Psoas muscle (tissue), 8 donors: ENCODE measurements at places on chromosomes 5 and 9.

- DNase-seq, result peak; percentile 72
These were observed 296.5 kb downstream of the ARHGAP26 start for GRCh38 chr5:143066556-143067281.

GRCh38 chr9:136085815-136086212, 9.3 kb downstream of the NACC2 start:
- DNase-seq, result peak; percentile 65

DNA sequence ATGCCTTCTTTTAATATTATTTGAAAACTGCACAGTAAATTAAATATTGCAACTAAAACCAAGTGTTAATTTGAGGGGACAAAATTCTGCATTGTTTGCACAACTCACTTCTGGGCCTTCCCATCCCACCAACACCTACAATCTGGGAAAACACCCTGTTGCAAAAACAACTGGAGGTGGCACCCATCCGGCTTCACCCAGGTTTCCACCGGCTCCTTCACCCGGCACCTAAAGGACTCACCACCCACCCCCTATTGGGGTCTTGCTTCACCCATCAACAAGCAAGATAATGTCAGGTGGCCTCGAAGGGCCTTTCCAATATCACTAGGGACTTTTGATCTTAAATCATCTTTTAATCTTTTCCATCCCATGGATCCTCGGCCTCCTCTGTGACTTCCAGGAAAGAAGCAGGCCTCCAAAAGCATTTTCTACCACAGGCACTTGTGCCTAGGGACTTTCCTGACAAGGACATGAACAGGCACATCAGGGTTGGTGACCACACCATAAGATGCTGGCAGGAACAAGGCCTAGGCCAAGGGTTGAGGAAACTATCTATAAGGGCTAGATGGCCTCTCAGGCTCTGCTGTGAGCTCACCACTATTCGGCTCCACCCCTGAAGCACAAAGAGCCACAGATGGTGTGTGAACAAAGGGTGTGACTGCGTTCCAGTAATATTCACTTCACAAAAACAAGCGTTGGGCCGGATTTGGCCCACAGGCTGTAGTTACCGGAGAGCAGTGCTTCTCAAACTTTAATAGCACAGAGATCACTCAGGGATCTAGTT, 205.1 kb downstream of the AUH start:
- no peak for DNase-seq

DNA sequence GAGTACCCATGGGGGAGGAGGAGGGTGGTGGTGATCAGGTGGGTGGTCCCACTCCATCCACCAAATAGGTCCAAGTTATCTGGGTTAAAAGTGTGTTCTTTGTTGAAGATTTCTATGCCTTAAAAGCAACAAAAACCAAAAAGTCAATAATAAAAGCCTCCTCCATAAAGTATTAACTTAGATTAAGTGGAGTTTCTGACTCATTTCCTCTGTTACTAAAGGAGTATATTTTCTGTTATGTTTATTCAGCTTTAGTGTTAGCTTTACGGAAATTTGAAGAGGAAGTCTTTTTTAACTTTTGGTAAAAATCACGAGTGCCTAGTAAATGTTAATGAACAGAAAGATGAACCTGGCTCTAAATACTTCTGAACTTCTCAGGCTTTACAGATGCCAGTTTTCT, 17.8 kb downstream of the FBXO38 start:
- no peak for DNase-seq

GRCh38 chr9:136287960-136288753, 15.7 kb downstream of the CCDC187 start:
- DNase-seq, result no peak

GRCh38 chr5:89268460-89268859, 385.5 kb upstream of the MEF2C start:
- no peak for DNase-seq

DNA sequence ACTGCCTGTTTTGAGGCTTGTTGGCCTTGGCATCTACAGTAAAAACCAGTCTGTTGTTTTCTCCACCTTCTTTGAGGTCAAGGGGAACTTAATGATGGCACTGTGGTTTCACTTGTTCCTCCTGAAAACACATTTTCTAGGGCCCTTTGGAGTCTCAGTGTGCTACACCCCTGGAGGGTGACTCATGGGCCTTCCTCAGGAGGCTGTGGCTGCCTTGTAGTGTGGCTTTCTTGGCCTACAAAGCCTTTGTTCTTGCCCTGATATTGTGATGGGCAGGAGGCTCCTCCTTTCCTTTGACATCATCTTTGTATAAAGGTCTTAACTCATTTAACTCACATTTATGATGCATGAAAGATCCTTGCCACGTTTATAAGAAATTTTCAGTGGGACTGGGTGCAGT, 56.3 kb upstream of the GPBP1 start:
- no peak for DNase-seq

DNA sequence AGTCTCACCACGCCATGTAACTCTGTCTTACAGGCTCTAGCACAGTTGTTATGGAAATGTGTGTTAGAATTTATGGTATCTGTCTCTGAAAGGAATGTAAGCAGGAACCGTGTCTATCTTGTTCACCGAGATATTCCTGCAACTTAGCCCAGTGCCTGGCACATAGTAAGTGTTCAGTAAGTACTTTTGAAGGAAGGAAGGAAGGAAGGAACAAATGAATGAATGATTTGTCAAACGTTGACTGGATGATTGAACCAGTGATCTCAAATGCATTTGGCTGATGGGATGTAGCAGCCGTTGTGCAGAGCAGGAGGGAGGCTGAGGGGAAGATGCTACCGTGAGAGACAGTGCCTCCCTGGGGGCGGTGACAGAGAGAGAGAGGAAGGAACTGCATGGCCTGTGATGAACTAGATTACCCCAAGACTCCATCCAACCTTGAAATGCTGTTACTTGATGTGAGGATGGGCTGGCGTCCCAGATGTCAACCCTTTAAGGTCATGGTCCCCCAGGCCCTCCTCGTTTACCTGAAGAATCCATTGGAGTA, 47.5 kb upstream of the PPARGC1B start:
- DNase-seq, result no peak

- DNase-seq, result no peak
These were observed 171.7 kb downstream of the ATPSCKMT start for GRCh38 chr5:10077791-10078545.

DNA sequence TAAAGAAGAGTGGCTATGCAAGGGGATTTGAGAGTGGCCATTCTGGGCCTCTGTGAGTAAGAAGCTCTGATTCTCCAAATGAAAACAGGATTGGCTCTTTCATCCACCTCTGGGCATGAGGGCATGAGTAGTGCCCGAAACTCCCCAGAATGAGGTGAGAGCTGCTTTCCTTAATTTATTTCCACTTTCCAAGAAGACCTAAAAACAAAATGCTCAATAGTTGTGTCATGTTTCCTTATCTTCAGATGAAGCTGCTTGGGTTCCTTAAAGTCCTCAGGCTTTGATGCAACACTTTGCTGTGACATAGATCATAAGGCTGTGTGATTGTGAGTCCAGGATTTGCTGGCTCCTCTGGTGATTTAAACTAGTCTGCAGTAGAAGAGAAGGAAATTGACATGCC, 3.1 kb upstream of the ZCCHC10 start:
- DNase-seq, result no peak

GRCh38 chr5:142873831-142874230, 103.7 kb downstream of the ARHGAP26 start:
- no peak for DNase-seq

GRCh38 chr5:137119321-137119720, 379.8 kb downstream of the SPOCK1 start:
- DNase-seq, result no peak

DNA sequence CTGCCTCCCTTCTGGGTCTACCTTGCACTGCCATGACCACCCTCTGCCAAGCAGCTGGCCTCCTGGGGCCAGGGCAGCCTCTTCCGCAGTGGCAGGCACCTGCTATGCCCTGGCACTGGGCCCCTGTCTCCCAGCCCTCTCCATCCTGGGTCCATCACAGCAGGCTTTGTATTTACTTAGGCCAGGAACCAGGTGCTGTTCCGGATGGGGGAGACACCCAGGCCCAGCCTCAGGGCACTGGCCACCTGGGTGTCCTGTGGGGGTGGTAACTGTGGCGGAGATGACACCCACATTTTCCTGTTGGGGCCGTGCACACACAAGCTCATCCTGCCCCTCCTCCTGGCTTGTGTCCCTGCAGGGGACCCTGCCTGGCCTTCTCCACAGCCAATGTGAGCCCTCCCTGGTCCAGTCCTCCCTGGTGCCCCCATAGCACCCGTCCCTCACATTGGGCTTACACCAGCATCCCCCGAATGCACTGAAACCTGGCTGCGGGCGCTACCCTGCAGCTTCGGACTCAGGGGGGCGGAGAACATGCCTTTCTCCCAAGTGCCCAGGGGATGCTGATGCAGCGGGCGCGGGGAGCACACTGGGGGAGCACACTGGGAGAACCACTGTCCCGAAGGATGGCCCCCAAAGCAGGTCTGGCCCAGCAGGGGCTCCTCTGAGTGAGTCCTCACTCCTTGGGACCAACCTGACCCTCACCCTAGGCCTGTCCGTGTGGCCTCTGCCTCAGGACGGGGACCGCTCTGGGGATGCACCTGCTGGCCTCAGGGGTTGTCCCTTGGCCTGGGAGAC, 17.9 kb downstream of the FAM163B start:
- DNase-seq, result no peak

DNA sequence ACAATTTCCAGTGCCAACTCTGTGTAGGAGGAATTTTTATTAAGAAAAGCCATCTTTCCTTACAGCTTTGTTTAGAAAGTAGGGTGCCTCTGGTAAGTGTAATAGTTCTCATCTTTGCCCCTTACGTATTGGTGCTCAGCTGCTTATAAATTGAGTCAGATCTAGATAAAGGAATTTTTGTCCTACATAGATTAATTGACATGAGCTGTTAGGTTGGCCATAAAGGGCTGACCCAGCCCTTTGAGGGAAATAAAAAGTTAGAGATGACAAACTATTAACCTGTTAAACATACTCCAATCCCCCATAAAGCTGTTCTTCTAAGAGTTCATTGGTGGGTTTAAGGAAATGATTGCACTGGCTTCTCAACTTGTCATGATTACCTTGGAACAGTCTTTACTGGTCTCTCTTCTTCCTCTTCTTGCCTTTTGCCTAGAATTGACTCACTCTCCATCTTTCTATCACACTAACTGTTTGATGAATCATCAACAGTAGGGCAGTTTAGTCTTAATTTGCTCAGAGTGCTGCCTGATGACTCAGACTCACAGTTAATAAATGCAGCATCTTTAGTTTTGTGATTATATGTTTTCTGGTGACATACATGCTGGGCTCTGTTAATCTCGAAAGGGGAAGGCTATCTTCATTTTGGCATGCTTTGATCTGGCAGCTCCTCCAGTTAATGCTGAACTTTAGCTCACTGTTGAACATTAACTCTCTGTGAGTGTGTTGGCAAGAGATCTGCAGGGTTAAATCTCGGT, 51.7 kb downstream of the ARHGAP26 start:
- no peak for DNase-seq

DNA sequence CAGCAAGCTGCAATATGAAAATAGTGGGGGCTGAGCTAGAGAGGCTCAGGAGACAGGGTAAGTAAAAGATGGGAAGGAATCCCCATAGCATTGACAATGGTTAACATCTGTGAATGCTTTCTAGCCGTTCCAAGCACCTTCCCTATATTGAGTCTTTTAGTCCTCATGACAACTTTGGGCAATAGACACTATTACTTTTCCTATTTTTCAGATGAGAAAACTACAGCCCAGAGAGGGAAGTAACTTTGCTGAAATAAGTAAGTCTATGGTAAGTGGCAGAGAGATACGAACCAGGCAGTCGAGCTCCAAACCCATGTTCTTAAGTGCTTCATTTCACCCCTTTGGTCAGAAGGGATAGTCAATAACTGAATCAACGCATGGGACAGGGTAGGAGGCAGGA, 94.5 kb downstream of the COL23A1 start:
- no peak for DNase-seq

DNA sequence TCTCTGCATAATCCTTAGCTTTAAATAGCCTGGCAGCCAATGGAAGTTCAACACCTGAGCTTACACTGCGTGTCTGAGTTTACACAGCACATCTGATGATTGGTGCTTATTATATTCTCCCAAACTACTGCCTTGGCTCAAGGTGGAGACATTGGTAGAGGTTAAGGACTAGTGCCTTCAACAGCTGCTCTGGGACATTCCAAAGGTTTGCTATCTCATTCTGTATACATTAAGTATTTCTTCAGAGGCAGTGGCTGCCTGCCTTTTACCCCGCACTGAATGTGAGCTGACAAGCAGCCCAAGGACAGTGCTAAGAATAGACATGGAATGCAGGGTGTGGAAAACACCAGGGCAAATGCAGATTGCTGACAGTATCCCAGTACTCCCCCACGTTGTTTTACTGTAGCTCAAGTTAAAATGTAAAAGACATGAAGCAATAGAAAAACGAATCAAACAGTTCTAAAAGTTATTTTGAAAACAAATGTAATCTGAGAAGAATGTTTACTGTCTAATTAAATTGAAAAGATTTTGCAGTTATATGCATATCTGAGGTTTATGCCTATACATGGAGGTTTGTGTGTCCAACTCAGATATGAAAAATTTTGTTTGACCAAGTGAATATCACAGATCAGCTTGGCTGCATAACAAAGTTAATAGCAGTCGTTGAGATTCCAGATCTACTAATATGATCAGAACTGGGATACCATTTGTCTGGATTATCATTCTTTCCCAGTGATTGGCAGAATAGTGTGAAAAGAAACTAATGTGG, 1.8 kb downstream of the HSPB3 start:
- no peak for DNase-seq

DNA sequence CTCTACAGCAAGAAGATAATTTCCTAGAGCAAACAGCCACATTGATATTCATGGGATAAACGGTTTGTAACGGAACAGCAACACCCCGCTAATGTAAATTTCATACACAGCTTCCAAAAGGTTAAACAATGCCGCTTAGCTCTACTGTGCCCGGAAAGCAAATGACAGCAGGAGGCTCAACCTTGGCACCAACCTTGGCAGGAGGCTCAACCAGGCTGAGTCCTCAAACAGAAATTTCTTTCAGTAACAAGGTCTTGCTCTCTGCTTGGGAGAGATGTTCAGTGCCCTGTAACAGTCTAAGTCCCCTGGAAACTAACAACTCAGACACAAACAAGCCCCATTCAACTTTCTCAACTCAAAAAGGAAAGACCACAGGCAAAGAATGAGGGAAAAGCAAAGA, 11.1 kb upstream of the PPP1R2B start:
- DNase-seq, result no peak

DNA sequence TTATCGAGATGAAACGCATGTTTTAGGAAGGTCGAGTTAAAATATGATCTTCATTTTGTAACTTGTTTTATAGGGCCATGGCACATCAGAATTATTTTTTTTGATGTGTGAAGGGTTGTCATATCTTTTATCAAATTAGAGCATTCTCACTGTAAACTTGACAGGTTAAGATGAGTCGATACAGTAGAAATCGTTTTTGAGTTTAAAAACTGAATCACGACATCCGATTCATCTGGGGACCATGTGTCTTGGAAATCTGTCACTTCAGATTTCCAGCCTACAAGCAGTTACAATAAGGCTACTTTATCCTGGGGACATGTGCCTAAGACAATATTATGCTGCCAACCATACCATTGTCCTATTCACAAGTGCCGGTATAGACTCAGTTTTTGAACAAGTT, 136.2 kb downstream of the ALDH1A1 start:
- DNase-seq, result no peak

GRCh38 chr5:87390075-87390474, 22.7 kb downstream of the CCNH start:
- DNase-seq, result no peak
